ENCODE measurements at places on chromosomes 2 and 18. TPM values are rescaled to one million over a fixed set of nuclear protein-coding genes. Genes with fewer than 3 reads are reported as not detected.

The UGT1A5 gene
- polyA plus RNA-seq: not detected

The ST6GAL2 gene
- 0.12 TPM for polyA plus RNA-seq

The LRRTM1 gene
- not detected for polyA plus RNA-seq

The ABCG8 gene
- polyA plus RNA-seq: not detected

The CHST9 gene
- 1.5 TPM for polyA plus RNA-seq

The REG3G gene
- not detected for polyA plus RNA-seq

The UGT1A10 gene
- polyA plus RNA-seq: 2.2 TPM

The ZNF407 gene
- polyA plus RNA-seq: 2.1 TPM

The KYNU gene
- polyA plus RNA-seq: 3.9 TPM

Measured in stomach (tissue), 19 donors.